Fibroblast of pulmonary artery (primary cell): ENCODE measurements at places on chromosomes 16 and 17.

DNA sequence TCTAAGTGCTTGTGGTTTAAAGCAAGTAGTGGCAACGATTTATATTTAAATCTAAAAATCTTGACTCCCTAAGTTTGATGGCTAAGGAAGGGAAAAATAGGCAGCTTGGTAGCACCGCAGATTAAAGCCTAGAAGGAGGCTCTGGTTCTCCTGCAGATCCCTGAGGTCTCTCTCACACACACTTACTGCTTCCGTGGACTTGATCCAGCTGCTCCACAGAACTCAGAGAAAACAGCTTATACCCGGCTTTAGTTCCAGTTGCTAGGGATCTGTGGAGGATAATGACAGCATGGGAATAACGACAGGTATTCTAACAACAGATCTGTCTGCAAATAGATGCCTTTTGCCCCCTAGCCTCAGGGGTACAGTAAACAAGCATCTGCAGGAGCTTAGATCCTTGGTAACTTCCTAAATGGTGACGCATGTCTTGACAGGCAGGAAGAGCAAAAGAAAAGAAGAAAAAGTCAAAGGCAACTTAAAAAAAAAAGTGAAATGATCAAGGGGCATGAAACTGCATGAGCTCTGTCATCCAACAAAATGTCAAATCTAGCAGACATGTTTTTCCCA is 4.5 kb downstream of the WIPI1 start:
- no peak for DNase-seq

- DNase-seq = peak; percentile 42
Measured at GRCh38 chr16:10729104-10730048, 14.3 kb upstream of the NUBP1 start.

- no peak for DNase-seq
Measured at GRCh38 chr16:9199311-9199710, 107.9 kb downstream of the HAPSTR1 start.

DNA sequence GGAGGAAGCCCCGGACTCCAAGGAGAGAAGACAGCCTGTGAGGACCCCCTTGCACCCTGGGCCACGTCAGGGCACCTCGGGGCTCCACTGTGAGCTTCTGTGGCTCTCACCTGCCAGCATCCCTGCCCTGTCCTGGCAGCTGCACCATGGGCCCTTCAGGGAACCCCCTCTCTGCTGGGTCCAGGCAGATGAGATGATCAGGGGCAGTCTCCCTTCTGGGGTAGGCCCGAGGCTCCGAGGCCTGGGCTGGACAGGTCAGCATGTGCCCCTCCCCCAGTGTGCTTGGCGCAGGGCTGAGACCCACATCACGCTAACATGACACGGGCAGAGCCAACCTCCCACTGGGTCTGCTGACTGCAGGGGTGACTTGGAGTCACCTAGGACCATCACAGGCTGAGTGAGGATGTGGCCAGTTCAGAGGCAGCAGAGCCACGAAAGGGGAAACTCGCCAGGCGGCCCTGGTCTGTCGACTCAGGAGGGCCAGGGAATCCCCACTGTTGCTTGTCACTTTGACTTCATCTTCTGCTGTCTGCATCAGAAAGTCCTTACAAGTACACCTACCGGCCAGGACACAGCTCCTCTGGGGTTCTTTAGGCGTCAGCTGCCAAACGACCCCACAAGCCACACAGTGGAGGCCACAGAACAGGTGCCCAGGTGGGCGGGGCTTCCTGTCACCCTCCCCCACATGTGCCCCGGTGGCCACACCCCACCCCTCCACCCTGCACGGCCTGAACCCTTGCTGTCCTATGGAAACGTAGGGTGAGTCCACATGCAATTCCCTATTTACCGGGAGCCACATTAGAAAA is 2.2 kb downstream of the GALNS start:
- DNase-seq = no peak

- no peak for DNase-seq
Measured at GRCh38 chr17:82376042-82376730, 4.6 kb downstream of the UTS2R start.

GRCh38 chr17:76593384-76593826 is 7.7 kb upstream of the ST6GALNAC2 start:
- peak; percentile 42 for DNase-seq

DNA sequence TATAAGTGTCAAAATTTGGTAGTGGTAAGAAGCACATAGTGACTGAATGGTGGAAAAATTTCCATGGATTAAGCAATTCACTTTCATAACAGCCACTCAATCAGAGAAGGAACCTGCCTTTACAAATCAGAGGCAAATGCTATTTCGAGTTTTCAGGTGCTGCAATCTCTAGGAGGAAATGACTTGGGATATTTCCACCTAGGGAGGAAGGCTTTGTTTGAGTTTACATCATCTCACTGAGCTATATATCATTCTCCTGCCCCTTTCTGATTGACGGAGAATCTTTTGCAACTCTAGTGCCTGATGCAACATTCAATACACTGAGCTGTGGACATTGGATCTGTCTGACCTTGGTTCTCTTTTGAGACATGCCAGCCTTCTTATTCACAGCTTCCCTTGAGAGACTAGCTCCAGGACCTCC is 26.3 kb downstream of the MARCHF10 start:
- peak; percentile 57 for DNase-seq

DNA sequence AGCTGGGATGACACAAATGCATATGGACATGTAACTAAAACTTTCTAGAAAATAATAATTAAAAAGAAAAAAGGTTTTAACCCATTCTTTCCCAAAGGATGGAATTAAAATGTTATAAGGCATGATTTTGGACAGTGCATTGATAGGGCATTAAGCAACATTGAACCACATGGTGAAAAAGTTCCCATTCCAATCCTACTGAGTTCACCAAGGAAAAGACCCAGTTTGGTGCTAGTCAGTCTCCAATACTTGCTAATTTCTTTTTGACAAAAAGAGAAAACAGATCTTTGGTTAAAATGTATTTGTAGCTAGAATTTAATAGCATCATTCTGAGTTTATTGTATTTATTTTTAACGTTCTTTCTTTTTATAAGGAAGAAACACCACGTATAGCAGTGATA is 28.1 kb downstream of the EMP2 start:
- no peak for DNase-seq

DNA sequence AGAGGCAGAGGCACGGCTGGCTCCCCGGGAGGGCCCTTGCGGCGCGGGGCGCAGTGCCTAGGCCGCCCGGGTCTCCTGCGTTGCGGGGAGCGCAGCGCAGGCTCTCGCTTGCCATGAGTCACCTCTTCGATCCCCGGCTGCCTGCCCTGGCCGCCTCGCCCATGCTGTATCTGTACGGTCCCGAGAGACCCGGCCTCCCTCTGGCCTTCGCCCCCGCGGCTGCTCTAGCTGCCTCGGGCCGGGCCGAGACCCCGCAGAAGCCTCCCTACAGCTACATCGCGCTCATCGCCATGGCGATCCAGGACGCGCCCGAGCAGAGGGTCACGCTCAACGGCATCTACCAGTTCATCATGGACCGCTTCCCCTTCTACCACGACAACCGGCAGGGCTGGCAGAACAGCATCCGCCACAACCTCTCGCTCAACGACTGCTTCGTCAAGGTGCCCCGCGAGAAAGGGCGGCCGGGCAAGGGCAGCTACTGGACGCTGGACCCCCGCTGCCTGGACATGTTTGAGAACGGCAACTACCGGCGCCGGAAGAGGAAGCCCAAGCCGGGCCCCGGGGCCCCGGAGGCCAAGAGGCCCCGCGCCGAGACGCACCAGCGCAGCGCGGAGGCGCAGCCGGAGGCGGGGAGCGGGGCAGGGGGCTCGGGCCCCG is 390 bp downstream of the FOXL1 start:
- peak; percentile 58 for DNase-seq

DNA sequence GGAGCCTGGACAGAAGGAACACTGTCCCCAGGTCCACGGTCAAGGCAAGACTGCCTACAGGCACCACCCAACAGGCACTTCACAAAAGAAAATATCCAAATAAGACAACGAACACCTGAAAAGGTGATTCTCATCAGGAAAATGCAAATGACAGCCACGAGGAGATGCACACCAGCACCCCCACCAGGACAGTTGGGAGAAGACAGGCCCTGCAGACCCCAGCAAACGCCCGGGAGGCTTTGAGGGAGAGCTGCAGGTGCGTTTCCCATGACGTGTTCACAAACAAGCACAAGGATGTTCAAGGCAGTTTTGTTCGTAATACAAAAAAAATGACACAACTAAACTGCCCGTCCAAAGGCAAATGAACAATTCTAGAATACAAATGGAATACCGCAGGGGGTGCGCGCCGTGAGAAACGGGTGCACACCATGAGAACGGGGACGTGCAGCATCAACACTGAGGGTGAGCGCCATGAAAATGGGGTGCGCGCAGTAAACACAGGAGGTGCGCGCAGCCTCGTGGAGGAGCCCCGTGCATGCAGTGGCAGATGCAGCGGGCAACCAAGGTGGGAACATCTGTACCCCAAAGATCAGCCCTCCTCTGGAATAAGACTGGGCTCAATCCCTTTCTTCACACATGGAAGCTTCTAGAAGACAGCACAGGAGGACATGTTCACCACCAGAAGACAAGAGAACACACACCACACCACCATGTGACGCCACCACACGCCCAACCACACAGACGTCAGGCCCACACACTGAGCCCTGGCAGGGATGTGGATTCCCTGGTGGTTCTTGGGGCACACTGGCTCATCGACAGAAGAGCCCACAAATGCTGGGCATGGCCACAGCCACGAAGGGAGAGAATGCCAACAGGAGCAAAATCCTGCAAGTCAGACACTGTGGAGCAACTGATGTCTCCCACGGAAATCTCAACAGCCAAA is 91.2 kb downstream of the ZNF778 start:
- no peak for DNase-seq

- DNase-seq = peak; percentile 31
Measured at GRCh38 chr16:54627616-54628015, 303.0 kb upstream of the IRX5 start.

DNA sequence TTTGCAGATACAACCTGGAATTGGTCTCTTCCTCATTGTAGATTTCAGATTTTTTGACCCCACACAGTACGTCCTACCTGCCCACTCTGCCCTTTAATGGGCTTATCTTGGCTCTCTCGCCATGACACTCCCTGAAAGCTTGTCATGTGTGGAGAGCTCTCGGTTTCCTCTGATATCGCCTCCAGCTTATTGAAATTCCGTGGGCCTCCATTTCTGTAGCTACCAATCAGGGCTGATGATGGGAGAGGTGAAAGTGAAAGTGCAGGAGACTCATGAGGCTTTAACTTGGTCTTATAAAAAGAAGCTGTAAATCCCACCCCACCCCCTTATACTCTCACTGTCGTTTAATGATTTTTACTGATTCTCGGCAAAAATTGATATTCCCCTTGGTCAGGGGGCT is 17.7 kb downstream of the HOXB1 start:
- DNase-seq = no peak

- DNase-seq = peak; percentile 95
Measured at GRCh38 chr17:31269578-31269983, 27.5 kb downstream of the OMG start.

GRCh38 chr17:52025236-52025635 is 133.3 kb downstream of the CA10 start:
- no peak for DNase-seq

GRCh38 chr16:47461598-47462266 is 601 bp downstream of the PHKB start:
- DNase-seq = peak; percentile 59

DNA sequence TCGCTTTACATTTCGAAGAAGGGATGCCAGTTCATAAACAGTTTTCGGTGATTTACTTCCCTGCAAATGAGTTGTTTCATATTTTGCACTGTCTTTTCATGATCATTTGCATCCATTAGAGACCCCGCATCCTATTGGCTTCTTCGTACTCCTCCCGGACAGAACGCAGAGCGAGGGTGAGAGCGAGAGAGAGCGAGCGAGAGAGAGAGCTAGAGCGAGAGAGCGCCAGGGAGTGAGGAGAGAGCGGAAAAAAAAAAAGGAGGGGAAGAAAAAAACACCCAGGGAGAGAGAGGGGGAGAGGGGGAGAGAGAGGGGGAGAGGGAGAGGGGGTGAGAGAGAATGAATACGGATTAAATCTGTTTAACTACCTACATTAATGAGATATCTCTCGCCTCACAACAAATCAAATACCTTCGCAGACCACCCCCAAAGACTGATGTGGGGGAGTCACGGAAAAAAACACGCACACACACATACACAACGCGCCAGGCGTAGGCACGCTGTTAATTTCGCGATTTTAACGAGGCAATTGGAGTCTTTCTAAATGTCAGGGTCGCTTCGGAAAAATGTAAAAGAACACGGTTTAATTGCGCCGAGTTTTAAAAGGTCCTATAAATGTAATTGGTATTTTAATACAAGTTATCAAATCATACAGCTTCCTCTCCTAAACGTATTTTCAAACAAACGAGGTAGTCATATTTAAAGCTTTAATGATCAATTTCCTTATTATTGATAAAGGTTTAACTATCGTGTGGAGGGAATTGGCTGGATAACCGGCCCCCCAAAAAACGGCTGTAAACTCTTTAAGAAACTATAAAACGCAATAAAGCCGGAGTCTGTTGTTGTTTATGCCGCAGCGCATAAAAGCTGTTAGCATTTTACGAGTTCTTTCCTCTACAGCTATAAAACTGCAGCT is at the start of gene HOXB8:
Gene HOXB8, minus strand, starts transcription at position 246 of the 916 bp plus-strand sequence. CDS start 588 bp downstream, outside the sequence.
- DNase-seq = no peak

GRCh38 chr17:6177941-6178694 is 107.9 kb downstream of the WSCD1 start:
- DNase-seq = no peak

- no peak for DNase-seq
Measured at GRCh38 chr17:13986855-13987254, 82.4 kb upstream of the COX10 start.

GRCh38 chr16:10616756-10617640 is 36.6 kb upstream of the EMP2 start:
- DNase-seq = peak; percentile 28

- DNase-seq = peak; percentile 97
Measured at GRCh38 chr16:10918294-10919002, 23.8 kb downstream of the DEXI start.

DNA sequence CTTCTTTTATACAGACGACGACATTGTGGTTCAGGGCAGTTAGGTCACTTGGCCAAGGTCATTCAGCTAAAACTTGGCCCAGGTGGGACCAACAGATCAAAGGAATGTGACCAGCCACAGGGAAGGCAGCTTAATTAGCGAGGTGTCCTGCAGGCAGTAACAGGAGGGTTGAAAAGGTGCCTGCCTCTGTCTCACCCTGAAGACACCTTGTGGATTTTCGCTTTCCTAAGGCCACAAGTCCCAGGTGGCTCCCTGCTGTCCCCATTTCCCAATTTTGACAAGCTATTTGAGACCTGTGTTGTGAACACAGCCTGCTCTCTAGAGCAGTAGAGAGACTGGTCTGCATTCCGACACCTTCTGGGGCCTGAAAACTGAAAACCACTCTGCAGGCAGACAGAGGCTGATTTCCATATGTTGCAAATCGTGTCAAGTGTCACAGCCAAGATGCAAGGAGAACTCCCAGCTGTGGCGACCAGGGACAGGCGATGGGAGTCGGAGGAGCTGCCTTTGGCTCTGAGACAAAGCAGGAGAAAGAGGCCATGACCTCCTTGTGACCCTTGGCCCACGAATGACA is 593.1 kb upstream of the CDH5 start:
- DNase-seq = no peak
